ENCODE measurements at places on chromosomes 16 and 17.

GRCh38 chr16:46774743-46775177, 26.6 kb upstream of the MYLK3 start:
- no peak for DNase-seq

GRCh38 chr17:77570565-77570898, 388.0 kb upstream of the TNRC6C start:
- no peak for DNase-seq

DNA sequence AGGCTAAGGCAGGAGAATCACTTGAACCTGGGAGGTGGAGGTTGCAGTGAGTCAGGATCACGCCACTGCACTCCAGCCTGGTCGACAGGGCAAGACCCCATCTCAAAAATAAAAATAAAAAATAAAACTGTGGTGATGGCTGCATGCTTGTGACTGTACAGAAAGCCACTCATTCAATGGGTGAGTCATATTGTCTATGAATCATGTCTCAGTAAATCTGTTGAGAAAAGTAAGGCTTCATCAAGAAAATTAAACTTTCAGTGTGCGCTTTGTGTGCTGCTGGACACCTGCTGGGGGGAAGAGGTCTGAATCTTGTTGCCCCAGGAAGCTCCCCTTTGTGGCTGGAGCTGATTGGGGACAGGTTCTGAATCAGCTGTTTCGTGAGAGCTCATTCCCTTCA, 11.3 kb downstream of the NUBP1 start:
- DNase-seq = peak; percentile 64

- no peak for DNase-seq
Measured at GRCh38 chr16:30456302-30456701, 10.6 kb upstream of the SEPHS2 start.
